Urinary bladder (tissue), 4 donors: ENCODE measurements at places on chromosomes 6 and 20. TPM values are rescaled to one million over a fixed set of nuclear protein-coding genes. Genes with fewer than 3 reads are reported as not detected.
A peak's percentile ranks its signal among the peaks of the same experiment; 100 is the strongest.

DNA sequence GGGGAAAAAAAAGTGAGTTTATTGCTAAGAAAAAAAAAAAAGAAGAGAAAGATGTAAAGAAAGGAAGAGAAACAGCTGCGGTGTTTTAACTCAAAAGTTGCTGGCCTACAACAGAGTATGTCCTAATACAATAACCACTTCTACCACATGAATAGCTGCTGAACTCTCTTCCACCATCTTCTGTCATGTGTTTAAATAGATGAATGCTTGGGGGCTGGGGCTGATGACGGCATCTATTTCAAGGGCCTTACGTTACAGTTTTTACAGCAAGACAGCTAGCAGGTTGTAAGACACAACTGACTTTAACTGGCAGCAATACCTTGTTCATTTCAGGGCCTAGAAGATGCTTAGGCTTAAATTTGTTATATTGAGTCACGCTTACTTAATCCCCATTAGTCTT lies 50.4 kb downstream of the MAP3K7 start:
- DNase-seq: no peak

GRCh38 chr6:118135371-118135770 lies 228.3 kb downstream of the SLC35F1 start:
- DNase-seq: no peak

DNA sequence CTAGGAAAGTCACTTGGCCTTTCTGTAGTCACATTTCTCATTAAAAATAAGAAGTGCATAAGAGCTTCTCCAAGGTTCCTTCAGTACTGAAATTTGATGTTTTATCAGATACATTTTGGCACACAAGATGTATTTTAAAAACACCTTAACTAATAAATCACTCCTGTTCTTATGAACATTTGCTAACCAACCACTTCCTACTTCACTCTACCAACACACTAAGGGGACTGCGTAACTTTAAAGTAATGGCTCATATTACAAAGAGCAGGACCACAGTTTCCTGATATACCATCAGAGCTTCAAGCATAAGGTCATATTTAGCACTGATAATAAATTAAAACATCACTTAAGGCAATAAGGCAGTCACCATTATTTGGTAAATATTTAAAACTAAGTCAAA lies 104.4 kb downstream of the RALGAPA2 start:
- no peak for DNase-seq

DNA sequence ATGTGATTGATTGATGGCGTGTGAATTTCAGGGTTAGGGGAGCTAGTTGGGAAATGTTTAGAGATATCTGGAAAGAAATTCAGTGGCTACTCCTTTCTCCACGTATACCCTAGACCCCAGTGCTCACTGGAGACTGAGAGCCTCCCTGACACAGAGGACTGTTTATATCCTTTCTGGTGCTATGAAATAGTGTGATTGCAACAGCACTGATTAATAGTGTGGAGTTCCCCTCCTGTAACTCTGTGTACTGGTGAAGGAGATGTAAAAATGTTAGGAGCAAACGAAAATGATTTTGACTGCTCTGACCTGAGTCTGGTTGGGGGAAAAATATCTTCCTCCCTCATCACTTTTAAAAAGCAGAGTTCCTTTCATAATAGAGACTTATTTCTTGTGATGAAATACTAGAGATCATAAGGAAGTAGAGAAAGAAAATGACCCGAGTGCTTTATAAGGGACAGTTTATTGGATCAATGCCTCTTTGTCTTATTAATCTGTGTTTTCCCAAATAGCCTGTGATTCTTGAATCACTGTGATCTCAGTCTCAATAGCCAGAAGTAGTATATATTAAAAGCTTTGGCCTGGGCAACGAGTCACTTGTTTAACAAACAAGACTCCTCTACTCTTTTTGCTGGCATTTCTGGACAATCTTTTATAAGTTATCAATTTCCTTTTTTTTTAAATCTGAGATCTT lies 92.3 kb downstream of the RNF182 start:
- DNase-seq: no peak

GRCh38 chr20:34010405-34010931 lies 16.8 kb downstream of the RALY start:
- no peak for DNase-seq

DNA sequence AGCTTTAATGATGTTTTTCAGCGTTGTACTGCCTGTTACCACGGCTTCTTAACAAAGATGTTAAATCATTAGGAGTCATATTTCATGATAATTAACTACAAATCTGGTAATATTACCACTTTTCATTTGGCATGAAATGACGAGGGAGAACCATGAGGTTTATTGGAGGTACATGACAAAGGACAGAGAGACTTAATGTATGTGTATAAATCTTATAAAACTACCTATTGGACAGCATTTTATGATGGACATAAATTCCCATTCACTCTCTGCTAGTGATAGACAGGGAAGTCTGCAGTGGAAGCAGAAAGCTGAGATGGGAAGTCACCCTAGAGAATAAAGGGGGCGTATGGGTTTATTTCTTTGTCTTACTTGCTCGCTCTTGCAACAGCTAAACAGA lies 949.9 kb upstream of the FLRT3 start:
- no peak for DNase-seq

DNA sequence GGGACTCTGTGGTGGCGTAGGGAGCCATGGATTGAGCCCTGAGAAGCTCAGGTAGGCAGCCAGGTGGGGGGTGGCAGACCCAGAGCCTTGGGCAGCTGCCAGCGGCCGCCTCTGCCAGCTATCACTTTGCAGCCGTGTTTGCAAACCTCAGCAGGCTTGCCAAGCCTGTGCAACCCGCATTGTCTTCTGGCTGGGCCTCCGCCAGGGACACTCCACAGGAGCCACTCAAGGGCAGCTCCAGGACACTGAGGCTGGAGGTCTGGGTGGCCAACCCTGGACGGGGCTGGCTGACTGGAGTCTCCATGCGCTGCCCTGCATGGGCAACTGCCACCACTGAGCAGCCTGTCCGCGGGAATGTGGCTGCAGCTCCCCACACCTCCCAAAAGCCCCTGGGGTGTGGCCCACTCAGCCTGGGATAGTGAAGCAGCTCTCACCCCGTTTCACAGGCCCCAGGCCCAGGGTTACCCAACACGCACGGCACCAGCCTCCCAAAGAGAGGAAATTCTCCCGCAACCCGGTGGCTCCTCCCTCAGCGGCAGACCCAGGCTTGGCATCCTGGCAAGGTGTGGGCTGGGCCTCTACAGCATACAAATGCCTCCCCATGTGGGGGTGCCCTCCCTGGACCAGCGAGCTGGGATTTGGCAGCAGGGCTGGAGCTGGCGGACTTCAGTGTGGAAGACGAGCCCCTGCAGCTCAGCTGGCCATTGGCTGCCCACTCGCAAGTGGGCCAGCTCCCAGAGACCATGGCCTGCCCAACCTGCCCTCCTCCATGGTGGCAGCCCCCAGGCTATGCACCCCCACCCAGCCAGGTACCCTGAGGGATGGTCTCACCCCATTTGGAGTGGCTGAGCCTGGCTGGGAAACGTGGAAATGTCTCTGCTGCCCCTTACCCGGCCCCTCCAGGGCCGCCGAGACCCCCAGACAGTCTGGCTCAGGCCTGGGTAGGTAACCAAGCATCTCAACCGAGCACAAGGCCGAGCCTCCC lies 2.9 kb downstream of the CHRNA4 start:
- no peak for DNase-seq

DNA sequence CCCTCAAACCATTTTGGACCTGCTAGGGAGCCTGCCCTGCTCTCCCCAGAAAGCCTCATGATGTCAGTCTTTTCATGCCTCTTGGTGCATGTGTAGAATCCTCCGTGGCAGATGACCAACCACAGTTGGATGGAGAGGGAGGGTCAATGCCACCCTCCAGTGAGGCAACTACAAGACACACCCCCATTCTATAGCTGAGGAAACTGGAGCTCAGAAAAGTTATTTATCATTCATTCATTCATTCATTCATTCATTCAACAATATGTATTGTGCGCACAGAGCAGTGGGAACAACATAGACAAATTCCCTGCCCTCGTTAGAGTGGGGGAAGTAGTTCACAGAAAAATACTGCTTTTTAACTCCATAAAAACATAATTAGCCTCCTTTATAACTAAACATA lies 16.8 kb downstream of the SNRPB start:
- DNase-seq: no peak

DNA sequence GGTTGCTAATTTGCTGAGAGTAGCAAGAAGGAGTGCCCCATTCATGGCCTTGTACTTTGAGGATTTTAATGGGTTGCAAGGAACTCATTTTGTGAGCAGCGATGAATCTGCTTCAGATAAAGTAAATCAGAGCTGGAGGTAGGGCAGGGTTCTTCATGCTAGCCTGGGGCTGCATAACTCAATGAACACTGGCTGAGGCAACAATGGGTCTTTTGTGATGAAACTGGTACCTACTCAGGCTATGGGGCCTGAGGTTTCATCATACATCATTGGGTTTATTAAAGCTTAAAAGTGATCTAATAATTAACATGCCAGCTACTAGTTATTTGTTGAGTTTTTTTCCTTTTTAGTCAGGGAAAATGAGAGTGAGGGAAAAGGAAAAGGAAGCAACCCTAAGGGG lies 106.9 kb downstream of the FAM50B start:
- DNase-seq: no peak

- no peak for DNase-seq
Observed at GRCh38 chr6:28565823-28566526, 40.3 kb downstream of the GPX5 start.

DNA sequence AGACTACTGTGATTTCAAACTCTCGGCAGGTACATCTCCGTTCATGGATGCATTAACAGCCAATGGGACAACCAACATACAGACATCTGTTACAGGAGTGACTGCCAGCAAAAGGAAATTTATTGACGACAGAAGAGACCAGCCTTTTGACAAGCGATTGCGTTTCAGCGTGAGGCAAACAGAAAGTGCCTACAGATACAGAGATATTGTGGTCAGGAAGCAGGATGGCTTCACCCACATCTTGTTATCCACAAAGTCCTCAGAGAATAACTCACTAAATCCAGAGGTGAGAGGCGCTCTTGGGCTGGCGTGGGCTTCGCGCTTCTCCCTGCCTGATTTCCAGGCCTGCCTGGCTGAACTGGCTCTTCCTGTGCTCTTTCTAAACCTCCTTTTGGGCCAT lies 68.4 kb downstream of the RPP40 start:
- no peak for DNase-seq

- DNase-seq: no peak
Observed at GRCh38 chr6:69768664-69769063, 28.1 kb downstream of the LMBRD1 start.

DNA sequence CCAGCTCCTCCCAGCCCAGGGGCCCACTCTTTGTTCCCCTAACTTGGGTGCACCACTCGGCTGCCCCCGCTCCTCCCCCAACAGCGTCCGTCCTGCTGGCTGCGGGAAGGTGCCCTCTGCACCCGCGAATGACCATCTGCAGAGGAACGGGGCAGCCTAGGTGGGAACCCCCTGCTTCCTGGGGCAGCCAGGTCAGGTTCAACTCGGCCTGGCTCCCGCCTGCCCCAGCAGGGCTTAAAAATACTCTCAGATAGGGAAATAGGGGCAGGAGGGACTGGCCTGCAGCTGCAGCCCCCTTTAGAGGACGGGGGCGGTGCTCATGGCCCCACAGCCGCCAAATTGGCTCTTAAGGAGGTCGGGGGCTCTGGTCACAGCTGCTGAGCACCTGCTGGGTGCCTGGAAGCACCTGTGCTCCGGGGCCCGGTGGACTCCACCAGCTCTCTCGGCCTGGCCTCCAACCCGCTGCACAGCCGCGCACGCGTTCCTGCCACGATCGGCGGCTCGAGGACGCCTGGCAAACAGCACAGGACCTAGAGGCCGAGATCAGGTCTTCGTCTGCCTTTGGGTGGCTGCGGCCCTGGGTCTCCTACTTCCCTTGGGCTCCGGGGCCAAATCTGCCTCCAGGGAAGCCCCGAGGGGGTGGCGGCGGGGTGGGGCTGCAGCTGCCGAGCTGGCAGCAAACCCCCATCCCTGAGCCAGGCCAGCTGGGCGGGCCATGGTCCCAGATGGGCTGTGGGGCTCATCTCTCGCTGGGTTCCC lies 700 bp upstream of the LAMA5 start:
- no peak for DNase-seq

GRCh38 chr6:169803271-169803811 lies 51.9 kb downstream of the ERMARD start:
- DNase-seq: no peak

- no peak for DNase-seq
Observed at GRCh38 chr6:158805698-158806377, 13.3 kb downstream of the EZR start.

- peak; percentile 91 for DNase-seq
Observed at GRCh38 chr6:32190054-32190851, at the start of gene PBX2. TSS of gene PBX2 (minus strand) at chr6:32190202. CDS start at chr6:32189915, 287 bp downstream.

GRCh38 chr20:46135856-46136633 lies 17.9 kb downstream of the CD40 start:
- DNase-seq: no peak

- DNase-seq: peak; percentile 68
Observed at GRCh38 chr6:33886673-33887144, 82.9 kb upstream of the MLN start.

DNA sequence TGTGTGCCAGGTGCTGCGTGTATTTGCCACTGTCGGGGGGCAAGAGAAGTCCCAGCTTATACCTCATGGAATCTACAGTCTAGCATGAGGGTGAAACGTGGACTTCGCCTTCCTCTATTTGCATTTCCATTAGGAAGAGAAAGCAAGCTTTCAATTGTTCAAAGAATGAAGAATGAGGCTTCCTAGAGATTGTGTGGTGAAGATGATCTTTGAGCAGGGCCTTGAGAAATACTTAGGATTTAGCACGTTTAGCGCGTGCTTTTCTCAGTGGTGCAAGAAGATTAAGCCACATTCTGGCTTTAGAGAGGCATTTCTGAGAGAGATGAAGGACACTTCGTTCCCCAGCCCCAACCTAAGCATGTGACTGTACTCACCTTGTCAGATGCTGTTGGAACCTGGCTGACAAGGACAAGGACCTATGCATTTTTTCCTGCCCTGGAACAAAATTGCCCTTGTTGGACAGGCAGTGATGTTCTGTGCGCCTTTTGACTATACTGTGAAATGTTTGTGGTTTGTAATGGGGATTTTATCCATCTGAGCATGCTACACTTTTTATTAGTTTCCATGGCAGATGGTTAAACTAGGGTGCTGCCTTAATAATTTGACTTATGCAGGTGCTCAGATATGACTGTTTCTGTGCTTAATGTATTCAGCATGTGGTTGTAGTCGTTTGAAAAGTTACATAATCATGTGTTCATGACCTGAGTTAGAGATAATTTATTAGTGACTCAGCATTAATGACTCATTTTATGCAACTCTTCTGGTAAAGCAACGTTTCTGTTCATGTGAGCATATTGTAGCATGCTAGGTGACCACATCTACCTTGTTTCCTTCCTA lies 10.7 kb downstream of the TULP4 start:
- DNase-seq: no peak

GRCh38 chr20:40525351-40525750 lies 163.7 kb downstream of the MAFB start:
- no peak for DNase-seq

GRCh38 chr6:31710523-31711219 lies 4.0 kb downstream of the LY6G6F start:
- no peak for DNase-seq

Gene ADGRF4
- total RNA-seq: 3.2 TPM

Gene SLC32A1
- total RNA-seq: not detected

Gene COL9A1
- total RNA-seq: 46.7 TPM

Gene C20orf96
- total RNA-seq: 5.0 TPM

Gene GSTA3
- total RNA-seq: not detected

Gene FERMT1
- 11.1 TPM for total RNA-seq

Gene MYCT1
- 25.1 TPM for total RNA-seq

Gene C6orf141
- 3.1 TPM for total RNA-seq

Gene RIMS1
- total RNA-seq: 21.0 TPM

Gene ERGIC3
- 176 TPM for total RNA-seq
